ENCODE measurements at places on chromosomes 7 and 10.

DNA sequence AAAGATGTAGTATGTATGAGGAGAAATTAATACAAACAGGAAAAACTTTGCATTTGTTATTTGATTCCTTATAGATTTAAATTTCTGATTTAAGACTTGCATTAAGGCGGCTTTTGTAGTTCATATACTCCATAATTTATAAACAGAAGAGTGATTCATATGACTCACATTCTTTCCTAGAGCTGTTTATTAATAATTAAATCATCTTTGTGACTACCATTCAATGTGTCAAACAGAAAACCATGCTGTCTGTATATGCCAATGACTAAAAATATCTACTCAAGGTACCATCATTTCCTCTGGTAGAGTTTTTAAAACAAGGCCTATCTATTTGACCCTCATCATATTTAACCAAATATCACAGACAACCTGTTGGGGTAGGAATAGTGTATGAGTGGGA is 501.7 kb downstream of the PARD3 start:
- no peak overlapping the region for H3K4me3 ChIP-seq
- no peaks in the 10 kb centered on the region for H3K27me3 ChIP-seq
- no peaks in the 10 kb centered on the region for H3K36me3 ChIP-seq
- no peak for DNase-seq

- H3K36me3 ChIP-seq = no peaks in the 10 kb centered on the region
- H3K4me1 ChIP-seq = no peaks in the 10 kb centered on the region
- H3K4me3 ChIP-seq = no peak overlapping the region
- H3K27ac ChIP-seq = no peak overlapping the region
- no peak for DNase-seq
These were observed 33.7 kb upstream of the PLXDC2 start for GRCh38 chr10:19782430-19783089.

- peak overlapping the region; percentile 15 for H3K4me3 ChIP-seq
- peaks cover 78% of the 10 kb centered on the region for H3K4me1 ChIP-seq
- peaks cover 22% of the 10 kb centered on the region for H3K36me3 ChIP-seq
- DNase-seq = no peak
These were observed 76.2 kb downstream of the CYP51A1 start for GRCh38 chr7:92058040-92058439.

DNA sequence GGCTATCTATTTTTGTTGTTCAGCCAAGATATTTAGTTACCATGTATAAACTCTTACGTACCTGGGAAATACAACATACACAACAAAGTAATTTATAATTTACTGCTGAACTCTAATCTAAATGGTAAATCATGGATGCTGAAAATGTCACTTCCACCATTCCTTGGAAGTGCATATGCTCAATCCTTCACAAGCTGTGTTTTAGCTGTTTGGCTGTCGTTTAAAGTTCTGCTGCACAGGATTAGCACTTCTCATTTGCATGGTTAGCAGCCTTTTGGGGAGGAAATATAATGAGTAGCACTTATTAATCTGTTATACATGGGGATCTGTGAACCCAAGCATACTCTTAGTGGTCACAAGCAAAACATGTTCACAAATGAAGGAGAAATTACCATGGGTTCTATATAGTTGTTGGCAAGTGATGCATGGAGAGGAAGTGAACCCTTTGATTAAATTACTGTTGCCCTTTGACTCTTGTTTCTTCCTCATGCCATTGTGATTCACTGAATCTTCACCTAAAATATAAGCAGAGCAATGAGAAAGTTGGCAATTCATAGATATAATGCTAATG is 18.5 kb downstream of the PIK3CG start:
- H3K4me3 ChIP-seq = no peak overlapping the region
- no peaks in the 10 kb centered on the region for H3K36me3 ChIP-seq
- no peaks in the 10 kb centered on the region for H3K27me3 ChIP-seq
- H3K4me1 ChIP-seq = no peaks in the 10 kb centered on the region

- H3K27me3 ChIP-seq = no peaks in the 10 kb centered on the region
- H3K4me3 ChIP-seq = no peak overlapping the region
- no peaks in the 10 kb centered on the region for H3K4me1 ChIP-seq
- DNase-seq = no peak
These were observed 70.1 kb upstream of the EEPD1 start for GRCh38 chr7:36082910-36083309.

DNA sequence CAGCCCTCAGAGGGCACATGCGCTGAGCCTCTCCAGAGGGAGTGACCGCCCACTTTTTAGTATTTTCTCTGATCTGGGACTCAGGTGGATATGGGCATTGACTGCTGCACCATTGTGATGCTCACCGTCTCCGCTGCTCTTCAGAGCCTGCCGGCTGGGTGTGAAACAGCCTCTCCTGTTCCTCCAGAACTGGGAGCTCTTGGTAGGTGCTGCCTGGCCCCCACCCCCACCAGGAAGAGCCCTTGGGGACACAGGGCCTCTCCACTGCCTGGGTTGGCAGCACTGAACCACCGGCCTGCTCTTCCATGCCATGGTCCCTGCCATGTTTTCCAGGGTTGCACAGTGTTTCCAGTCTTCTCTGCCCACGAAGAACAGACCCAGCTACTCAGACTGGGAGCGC is 36.3 kb downstream of the ARHGAP22 start:
- H3K27me3 ChIP-seq = no peaks in the 10 kb centered on the region
- no peak overlapping the region for H3K4me3 ChIP-seq
- DNase-seq = no peak

Measured in esophagus squamous epithelium (tissue), 5 donors.